Right lobe of liver (tissue), 6 donors: ENCODE measurements at places on chromosomes 3 and 15.

- DNase-seq = no peak
Measured at GRCh38 chr3:69669070-69669469, 70.2 kb upstream of the MITF start.

GRCh38 chr15:93049914-93050578, 39.0 kb downstream of the RGMA start:
- no peak for DNase-seq

- DNase-seq = no peak
Measured at GRCh38 chr15:65081270-65081669, 4.7 kb downstream of the KBTBD13 start.

DNA sequence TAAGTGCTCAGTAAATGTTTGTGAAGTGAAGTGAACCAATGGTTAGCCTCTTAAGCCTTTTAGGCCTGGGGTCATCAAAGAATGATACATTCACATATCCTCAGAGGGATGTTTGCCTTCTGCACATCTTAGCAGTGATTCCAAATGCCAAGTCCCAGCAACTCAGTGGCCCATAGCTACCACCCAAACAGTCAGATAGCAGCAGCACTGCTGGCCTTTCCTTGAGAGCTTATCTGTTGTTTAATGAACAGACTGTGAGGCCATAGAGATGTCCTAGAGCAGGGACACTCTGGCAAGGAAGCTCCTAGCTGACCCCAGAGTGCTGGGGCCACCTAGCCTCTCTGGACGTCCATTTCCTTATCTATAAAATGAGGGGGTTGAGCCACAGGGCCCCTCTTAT, 86.8 kb downstream of the CYP19A1 start:
- DNase-seq = no peak

DNA sequence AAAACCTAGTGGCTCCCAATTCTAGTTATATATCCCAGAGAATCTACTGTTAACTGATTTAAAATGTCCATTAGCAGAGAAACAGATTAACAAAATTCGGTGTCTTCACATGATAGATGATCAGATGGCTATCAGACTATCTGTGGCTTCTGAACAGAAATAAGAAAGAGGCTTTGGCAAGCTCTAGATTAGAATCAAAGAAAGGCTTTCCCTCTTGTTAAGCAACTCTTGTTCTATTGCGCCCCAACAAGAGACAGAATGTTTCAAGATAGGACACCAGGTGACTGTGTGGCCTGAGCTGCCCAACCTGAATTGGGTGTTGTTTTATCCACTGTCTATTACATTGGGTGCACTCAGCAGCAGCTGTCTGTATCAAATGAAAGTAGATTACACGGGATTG, 483.7 kb downstream of the FHIT start:
- DNase-seq = no peak

DNA sequence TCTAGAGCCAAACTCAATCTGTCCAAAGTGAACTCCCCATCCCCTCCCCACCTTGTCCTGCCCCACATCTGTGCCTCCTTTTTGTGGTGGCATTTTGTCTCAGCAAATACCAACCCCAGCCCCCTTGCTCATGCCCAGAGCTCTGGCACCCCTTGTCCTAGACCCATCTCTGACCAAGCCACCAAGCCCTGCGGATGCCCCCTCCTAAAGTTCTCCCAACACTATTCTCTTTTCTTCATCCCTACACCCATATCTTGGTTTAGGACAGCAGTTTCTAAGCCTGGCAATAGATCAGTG, 17.7 kb downstream of the ACAA1 start:
- no peak for DNase-seq
